Erythroblast (primary cell): ENCODE measurements at places on chromosomes 3 and 15.

DNA sequence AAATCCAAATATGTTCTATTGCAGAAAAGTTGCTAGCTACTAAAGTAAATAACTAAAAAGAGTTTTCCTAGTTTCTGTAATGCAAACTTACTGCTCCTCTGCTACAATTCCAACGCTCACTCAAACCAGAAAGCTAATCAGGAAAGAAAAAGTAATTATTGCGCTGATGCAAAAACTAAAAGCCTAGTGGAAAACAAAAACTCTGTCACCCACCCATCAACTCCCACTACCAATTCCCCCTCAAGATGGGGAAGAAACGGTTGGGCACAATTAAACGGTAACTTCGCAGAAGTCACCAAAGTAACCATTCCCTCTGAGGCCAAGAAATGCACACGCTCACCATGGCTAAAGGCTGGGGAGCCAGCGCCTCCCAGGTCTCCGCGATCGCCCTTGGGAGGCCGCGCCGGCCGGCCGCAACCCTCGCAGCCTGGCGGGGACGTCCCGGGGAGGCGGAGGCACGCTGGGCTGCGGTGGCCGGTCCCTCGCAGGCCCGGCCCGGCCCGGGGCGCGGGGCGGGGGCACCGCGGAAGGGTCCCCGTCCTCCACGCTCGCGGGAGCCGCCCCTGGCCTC is 684 bp downstream of the SLTM start:
- peak; percentile 77 for DNase-seq

DNA sequence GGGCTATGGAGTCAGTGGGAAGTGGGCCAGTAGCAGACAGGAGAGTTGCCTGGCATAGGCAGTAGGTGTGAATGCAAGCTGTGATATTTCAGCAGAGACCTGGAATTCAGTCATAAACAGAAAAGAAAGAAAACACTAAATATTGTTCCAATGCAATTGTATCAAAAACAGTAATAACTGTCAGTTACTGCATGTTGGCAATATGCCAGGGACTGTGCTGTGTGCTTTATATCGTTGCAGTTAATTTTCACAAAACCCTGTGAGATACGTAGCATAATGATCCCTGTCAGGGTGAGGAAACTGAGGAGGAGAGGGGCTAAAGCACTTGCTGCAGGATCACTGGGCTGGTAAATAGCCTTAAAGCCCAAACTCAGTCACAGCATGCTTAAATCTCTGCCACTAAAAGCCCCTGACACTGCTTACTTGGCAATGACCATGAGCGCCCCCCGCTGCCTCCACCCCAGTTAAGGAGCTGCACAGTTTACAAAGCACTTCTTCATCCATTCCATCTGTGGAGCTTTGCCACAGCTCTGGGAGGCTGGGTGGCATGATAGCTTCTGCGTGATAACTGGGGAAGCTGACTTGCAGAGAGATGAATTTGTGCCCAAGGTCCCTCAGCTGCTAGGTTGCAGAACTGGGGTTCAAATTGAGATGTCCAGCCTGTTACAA is 3.9 kb downstream of the SLC6A1 start:
- DNase-seq = no peak

DNA sequence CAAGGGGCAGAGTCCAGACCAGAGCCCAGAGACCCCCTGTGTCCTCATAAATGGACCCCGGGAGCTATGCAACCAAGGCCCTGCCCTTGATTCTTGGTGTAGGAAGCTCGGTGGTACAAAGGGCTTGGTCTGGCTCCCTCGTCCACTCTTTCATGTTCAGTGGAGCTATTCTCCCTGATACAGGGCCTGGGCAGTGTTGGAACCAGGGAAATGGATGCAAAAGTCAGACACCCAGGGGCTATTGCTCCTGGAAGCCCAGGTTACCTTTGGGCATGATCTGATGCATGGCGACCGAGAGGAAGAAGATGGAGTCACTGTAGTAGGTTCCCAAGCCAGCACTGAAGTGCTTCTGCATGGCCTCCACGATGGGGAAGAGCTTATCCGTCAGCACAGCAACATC is 44.5 kb downstream of the XXYLT1 start:
- no peak for DNase-seq

DNA sequence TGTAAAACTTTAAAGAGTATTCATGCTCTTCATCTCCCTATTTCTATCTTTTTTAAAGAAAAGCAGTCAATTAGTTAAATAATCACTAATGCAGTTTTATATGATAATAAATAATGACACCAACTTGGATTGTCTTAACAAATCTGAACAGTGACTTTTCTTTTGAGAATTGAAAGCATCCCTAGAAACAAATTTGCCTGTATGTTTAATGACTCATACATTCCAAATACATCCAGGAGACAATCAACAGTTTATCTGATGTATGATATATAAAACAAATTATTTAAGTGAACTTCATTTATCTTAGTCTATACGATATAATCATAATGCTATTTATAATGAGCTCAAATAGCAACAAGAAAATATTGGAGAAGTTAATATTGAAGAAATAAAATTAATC is 78.0 kb downstream of the ALCAM start:
- DNase-seq = no peak

DNA sequence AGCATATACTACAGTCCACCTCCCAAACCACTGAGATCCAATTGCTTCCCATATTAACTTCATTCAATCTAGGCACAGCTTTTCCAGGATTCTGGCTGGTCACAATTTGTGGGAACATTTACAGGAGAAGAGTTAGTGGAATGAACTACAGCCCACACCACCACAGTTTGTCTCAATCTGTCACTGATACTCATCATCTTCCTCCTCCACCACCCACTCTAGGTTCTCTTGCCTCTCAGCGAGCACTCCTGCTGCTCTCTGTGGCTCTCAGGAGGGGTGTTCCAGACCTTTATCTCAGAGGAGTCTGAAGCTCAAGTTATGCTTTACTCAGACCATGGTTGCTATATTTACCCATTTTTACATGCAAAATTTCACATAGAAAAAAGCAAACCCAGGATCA is 25.9 kb upstream of the PLA2G4D start:
- no peak for DNase-seq

- no peak for DNase-seq
Measured at GRCh38 chr3:107055181-107055942, 321.9 kb upstream of the CCDC54 start.
